Epithelial cell of umbilical artery (primary cell): ENCODE measurements at places on chromosomes 6 and 20. TPM values are rescaled to one million over a fixed set of nuclear protein-coding genes. Genes with fewer than 3 reads are reported as not detected.

Gene TINAG
- 0.32 TPM in 1 of 2 replicates, not detected in the other for total RNA-seq

Gene WFDC5
- total RNA-seq: not detected in 2 replicates

Gene DEFB127
- total RNA-seq: not detected in 2 replicates

Gene CNBD2
- total RNA-seq: 1.4 and 4.2 TPM in 2 replicates

Gene AGPAT4
- 7.5 and 8.1 TPM in 2 replicates for total RNA-seq
